ENCODE measurements at places on chromosomes 5 and 9.
A peak's percentile ranks its signal among the peaks of the same experiment; 100 is the strongest.

- no peak for DNase-seq
These were observed 99.9 kb upstream of the PPP1R26 start for GRCh38 chr9:135379540-135380267.

- DNase-seq = no peak
These were observed 46.2 kb upstream of the IQGAP2 start for GRCh38 chr5:76356887-76357286.

DNA sequence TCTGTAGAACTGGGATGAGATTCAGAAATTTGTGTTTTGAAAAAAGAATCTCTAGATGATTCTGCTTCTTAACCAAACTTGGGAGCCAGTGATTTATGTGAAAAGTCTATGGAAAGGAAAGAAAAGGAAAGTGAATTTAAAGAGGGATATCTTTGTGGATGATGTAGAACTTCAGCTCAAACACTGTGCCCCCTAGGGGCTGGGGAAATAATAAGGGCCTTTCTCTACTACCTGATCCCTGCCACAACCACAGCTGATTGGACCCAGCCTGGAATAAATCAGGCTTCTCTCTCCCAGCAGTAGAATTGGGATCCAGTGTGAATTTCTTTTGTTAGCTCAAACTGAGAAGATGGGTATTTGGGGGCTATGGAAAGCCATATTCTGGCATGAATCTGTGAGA, 155.0 kb downstream of the PRELID2 start:
- no peak for DNase-seq

- no peak for DNase-seq
These were observed 99.0 kb downstream of the RALGPS1 start for GRCh38 chr9:127013597-127013996.

- DNase-seq = no peak
These were observed 19.9 kb downstream of the SLC44A1 start for GRCh38 chr9:105264380-105264779.

DNA sequence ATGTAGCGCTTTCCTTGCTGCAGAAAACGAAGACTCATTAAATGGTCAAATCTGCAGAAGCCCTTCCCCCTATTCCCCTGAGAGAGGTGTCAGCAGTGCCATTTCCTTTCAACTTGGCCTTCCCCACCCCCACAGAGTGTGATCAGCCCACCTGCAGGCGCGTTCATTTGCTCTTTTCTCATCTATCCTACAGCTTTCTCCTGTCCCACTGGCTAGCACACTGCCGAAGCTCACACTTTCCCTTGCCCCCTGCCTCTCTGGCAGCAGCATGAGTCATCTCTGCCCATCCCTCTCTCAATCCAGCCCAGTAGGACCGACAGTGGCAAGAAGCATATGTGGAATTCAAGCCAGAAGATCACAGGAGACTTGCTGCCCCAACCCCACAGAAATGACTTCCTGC, 213.8 kb downstream of the FAM114A2 start:
- no peak for DNase-seq

DNA sequence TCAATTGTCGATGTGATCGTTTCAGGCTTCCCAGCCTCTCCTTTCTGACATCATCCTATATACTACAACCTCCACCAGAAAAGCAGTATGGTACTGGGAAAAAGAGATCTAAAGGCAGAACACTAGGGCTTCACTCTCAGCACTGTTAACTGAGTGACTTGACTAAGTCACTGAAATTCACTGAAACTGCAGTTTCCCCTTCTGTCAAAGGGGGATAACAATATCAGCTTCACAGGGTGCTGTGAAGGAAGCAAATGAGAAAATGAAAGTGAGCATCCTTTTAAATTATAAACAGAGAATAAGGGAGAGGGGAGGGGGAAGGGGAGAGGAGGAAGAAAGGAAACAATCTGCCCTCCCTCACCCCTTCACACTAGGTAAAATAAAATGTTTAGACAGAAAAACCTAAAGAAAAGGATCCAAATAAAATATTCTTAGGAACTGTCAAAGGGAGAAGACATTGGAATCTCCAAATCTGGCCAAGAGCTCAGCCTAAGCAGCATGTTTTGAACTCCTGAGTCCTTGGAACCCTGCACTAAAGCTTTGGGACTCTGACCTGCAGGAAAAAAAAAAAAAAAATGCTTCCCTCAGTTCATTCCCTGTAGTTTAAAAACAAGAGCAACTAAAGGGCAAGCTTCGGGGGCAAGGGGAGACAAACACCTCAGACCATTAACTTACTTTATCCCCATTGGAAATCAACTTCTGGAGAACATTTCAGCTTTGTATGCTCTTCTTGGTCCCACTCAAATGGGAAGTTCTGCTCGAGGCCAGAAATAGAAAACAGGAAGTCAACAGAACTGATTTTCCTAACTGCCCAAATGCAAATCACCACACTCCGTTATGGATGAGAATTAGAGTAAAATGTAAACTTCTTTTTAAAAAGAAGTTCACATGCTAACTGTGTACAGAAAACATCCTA, 178.3 kb downstream of the DEPDC1B start:
- no peak for DNase-seq

- DNase-seq = no peak
These were observed 141.6 kb downstream of the GHR start for GRCh38 chr5:42564689-42565356.

DNA sequence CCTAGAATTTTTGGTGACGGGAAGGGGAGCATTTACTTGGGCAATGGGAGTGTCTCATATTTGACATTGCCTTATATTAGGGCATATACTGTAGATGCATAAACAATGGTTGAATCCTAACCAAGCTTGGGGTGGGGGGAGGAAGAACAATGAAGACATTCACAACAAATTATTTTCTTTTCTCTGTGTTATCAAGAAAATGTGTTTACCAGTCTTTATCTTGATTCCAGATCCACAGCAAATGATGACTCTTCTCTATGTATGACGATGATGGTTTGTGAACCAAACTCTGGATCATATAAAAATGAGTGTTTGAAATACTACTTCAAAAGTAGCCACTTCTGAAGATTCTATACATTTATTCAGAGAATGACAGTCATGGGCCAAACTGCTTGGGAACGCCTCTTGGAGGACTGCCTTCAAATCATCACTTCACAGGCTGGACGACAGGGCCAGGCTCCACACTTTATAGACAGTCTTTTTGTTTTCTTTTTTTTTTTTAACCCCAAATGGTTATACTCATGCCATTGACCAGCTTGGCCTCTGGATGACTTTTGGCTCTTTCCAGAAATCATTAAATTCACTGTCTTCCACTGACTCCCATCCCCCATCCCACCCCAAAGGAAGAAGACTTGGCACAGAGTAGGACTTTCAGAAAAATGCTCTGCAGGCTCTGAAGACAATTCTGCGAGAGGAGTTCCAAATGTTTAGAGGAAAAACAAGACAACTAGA, 123.8 kb upstream of the LIFR start:
- no peak for DNase-seq

DNA sequence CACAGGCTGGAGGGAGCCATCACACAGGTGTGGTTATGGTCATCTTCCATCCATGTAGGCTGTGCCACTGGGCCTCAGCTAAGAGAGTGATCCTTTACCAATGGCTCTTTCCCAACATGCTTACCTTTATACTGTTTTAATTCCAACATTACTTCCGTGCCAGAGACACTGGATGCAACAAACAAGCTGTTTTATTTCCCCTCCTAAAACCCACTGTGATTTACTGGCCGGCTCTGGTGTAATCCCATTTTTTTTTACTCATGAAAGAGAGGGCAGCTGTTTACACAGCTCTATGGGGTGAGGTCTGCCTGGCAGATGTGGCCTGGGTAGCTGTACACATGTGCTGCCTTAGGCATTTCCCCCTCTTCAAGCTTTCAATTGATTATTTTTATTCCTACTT, 58.5 kb downstream of the MACROH2A1 start:
- no peak for DNase-seq

DNA sequence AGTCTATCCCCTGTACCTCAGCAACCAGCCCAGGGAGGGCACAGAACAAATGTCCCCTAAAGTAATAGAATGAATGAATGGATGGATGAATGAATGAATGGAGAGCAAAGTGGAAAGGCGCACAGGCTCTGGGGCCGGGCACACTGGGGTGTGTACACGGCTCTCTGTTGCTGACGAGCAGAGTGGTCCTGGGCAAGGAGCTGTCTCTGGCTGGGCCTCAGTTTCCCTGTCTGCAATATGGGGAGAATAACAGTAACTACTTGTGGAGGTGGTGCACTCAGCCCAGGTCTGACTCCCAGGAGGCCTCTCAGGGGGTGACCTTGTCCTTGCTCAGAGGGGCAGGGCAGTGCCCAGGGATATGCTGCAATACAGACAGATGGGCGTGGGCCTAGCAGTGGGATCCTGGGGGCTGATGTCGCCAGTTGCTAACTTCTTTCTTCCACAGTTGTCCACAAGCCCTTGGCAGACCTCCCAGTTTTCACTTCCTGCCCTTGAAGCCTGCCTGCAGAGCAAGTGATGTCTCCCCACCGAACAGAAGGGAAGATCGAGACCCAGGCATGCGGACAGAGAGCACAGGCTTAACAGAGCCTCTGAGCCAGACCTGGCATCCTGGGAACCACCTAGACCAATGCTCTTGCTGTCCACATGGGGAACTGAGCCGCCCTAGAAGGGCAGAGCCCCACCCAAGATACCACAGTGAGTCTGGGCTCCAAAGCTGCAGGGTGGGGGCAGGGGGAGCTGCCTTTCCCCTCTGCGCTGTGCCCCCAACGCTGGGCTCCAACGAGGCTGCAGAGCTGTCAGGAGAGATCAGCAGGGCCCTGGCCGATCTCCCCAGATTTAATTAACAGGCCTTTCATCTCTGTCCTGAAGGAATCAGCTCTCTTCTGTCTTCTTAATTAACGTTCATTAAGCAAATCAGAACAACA, 13.6 kb upstream of the LAMC3 start:
- DNase-seq = no peak

- DNase-seq = no peak
These were observed 294.3 kb downstream of the FBXL7 start for GRCh38 chr5:15794052-15794985.

DNA sequence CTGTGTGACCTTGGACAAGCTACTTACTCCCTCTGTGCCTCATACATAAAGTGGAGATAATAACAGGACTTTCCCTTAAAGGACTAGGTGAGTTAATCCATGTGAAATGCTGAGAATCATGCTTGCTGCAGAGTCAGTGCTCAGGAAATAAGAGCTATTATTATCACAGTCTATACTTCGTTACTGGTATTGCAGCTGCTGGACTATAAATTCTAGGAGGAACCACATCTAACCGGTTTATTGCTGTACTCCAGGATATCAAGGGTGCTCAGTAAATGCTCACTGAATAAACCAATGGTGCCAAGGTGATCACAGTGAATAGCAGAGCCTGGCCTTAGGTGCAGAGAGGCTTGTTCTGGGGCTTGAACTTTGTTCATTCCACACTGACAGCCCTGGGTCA, 69.3 kb downstream of the HSPA4 start:
- DNase-seq = no peak

DNA sequence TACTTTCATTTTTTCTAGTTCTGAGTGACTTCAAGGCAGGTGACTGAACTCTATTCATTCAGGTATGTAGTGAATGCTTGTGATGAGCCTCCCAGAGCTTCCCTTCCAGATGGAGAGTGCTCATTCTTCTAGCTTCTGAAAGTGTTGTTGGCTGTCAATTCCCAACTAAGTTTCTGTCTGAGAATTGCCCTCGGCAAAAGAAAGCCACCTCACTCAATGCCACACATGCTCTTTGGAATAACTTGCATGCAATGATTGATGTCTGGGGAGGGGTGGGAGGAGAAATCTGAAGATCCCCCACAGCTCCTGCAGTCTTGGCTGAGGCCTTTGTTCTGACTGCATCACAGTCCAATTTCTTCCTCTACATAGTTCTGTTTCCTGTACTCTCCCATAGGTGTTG, 123.1 kb upstream of the C6 start:
- DNase-seq = no peak

- no peak for DNase-seq
These were observed 779 bp upstream of the CTNNA1 start for GRCh38 chr5:138752341-138752950.

DNA sequence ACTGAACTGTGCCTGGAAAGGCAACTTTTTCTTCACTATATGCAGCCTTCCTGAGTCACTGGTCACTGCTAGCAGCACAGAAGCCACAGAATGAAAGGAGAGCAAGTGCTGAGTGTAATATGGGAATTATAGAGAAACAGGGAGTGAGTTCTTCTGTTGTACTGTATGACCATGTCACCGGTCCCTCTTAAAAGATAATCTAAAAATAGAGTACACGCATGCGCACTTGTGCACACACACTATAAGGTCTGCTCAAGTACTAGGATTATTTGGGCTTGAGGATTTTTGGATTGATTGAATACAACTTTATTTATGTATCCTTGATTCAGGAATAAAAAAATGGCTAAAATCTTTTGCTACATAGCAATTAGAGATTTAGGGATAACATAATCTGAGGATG, 571.9 kb downstream of the PDE4D start:
- DNase-seq = no peak

GRCh38 chr5:4570047-4570995, 569.8 kb upstream of the ADAMTS16 start:
- no peak for DNase-seq

GRCh38 chr5:61491861-61492260, 159.8 kb downstream of the ZSWIM6 start:
- no peak for DNase-seq

DNA sequence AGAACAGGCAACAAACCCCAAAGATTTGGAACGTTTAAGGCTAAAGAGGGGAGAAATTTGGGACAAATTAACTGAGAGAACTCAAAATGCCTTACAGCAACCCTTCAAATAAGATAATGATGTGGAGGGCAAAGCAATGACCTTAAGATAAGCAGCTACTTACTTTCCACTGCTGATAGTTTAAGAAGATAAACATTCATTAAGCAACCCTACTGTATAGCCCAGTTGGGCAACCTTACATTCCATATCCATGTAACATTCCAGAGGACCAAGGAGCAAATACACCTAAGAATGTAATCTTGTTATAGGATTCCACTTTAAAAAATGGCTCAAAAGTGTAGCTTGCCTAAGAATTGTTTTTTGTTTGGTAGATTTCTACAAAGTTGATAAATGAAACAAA, 14.8 kb downstream of the ETF1 start:
- DNase-seq = no peak

GRCh38 chr9:91481972-91482371, 58.3 kb upstream of the NFIL3 start:
- no peak for DNase-seq

- peak; percentile 35 for DNase-seq
These were observed 151.1 kb upstream of the APC start for GRCh38 chr5:112586596-112587062.

DNA sequence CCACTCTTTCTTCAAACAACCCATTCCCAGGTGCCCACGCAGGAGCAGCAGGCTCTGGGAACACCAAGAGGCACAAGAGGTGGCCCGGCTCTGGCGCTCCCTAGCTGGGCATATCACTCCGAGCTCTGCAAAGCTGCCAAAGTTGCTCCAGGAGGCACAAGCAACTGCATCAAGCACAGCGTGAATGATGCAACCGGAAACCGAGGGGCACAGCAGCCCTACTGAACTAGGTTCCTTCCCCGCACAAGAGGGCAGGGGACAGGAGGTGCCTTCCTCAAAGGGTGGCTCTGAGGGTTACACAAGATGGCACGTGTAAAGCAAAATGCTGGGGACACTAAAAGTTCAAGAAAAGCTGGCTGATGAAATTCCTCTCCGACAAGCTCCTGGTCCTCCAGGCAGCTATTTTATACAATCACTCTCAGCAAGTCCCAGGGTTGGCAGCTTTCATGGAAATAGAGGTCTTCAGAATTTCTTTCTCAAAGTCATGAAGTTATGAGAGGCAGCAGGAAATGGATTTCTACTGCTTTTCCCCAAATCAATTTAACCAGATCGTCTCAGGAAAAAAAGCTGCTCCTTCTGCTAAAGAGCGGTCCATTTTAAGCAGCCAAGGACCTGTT, 22.9 kb downstream of the PSMB7 start:
- no peak for DNase-seq

Data from memory B cell (primary cell).